T-helper 2 cell treated with Interferon-gamma antibody and Interleukin-4, amounts not matched to agents 5 μg/mL and 100 μg/mL, for 36 hours (primary cell): ENCODE measurements at places on chromosomes 13 and 19.
A peak's percentile ranks its signal among the peaks of the same experiment; 100 is the strongest.

DNA sequence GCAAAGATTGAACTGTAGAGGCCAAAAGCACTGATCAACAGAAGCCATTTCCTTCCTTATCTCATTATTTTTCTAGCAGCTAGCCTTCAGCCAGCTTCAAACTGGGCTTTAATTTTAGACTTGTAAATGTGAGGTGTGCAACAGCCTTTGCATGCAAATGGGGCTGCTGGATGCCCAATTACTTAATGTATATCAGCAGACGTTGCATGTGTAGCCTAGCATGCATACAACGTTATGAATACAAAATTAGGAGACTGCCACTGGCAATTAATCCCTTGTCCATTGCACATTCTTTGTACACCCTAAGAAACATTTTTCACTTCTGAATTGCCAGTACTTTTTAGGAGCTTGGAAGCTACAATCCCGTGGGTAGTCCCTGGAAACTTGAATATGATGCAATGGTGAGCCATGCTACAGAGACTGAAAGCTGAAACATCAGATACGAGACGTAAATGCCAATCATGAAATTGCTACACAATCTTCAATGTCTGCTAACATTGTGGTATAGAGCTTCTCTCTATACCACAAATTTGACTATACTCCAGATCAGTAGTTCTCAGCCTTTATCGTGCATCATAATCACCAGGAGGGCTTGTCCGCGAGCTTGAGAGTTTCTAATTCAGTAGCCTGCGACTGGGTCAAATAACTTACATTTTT is 20.2 kb downstream of the EPSTI1 start:
- DNase-seq, result no peak

DNA sequence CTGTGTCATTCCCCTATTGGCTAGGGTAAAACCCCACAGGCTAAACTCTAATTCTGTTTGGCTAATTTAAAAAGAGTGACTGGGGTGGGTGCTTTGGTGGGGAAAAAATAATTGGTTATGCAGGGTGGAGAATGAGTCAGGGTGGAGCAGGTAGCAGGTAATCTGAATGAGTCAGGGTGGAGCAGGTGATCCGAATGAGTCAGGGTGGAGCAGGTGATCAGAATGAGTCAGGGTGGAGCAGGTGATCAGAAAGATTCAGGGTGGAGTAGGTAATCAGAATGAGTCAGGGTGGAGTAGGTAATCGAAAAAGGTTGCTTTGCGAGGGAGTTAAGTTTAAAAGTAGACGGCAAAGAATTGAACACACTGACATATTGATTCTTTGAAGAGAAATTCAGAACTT is 1218.8 kb upstream of the ATXN8OS start:
- no peak for DNase-seq

GRCh38 chr13:97548138-97548537 is 114.2 kb downstream of the RAP2A start:
- no peak for DNase-seq

DNA sequence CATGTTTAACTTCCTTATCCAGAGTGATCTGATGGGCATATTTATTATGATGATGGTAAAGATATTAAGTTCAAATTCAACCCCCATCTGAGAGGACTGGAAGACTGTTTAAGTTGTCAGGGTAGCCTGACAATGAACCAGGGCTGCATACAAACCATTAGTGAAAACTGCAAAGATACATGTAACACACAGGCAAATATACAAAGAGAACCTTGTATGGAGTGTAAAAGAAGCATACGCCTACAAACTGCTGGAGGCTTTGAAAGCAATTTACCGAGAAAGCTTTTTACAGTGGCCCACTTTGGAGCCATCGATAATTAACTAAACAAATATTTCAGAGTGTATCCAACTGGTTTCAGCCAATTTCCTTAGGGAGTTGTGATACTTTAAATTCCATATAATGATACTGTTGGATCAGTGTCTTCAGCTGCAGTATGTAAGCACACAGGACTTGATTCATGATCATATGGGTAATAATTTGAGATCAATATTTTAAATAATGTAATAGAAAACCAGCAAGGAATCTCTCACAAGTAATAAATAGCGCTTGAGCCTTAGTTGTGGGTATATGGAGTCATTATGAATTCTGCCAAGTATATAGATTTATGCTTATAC is 231.5 kb upstream of the SPRY2 start:
- DNase-seq, result no peak

DNA sequence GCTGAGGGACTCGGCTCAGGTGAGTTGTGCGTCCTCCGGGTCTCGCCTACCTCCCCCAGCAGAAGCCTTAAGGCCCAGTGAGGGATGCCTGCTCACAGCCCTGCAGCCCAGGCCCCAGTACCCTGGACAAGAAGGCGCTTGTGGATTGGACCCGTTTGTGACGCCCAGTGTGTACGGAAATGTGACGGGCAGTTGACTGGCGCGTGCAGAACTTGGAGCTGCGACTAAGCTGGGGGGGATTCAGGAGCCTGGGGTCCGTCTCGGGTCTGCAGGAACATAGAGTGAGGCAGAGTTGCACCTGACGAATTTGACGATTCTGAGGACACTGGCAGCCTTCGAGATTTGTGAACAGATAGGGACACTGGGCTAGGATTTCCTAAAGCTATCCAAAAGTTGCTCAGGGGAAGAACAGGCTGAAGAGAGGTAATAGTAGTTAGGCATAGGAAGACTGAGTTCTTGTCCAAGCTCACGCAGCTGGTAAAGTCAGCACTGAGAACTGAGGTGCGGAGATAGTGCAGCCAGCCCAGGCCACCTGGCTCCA is 519 bp downstream of the ZNF551 start:
- DNase-seq, result no peak

DNA sequence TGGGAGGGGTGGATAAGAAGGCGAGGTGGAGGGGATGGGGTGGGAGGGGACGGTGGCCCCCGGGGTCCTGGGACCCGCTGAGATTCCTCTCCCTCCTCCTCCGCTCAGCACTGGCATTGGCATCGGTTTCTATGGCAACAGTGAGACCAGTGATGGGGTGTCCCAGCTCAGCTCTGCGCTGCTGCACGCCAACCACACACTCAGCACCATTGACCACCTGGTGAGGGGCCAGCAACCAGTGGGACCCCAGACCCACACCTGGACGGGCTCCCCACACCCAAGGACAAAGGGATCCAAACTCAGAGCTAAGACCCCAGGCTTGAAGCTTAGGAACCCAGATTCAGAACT is 5.9 kb downstream of the TTYH1 start:
- no peak for DNase-seq

GRCh38 chr13:45316338-45316737 is 24.6 kb downstream of the TPT1 start:
- no peak for DNase-seq

- DNase-seq, result peak; percentile 54
Observed at GRCh38 chr13:74026753-74027152, 107.5 kb downstream of the KLF12 start.

- DNase-seq, result peak; percentile 51
Observed at GRCh38 chr13:49791711-49792549, 552 bp downstream of the KPNA3 start.

DNA sequence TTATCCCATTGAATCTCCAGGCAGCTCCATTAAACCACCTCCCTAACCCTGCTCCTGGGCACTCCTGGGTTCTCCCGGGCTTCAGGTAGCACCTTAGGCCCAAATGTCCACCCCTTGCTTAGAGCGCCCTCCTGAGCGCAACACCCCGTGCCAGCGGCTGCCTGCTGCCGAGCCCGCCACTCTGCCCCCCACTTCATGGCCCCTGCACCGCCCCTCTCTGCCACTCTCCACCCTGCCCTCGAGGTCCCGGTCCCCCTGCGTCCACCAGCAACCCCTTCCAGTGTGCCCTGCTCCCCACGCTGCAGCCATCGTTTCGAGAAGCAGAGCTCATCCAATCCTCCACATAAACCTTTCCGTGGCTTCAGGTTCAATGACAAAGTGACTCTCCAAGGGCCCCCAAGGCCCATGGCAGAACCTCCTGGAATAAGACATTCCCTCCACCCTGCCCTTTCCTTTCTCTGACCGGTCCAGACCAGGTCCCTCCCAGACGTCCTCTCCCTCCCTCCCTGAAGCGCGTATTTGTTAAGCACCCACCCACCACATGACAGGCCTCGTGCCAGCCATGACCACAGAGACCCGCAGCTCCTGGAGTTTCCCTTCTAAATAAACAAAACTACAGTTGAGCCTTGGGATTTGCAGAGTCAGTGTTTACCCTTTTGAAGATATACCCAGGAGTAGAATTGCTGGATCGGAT is 66.6 kb downstream of the ARHGEF18 start:
- DNase-seq, result no peak

- no peak for DNase-seq
Observed at GRCh38 chr13:76813000-76813691, 73.1 kb downstream of the KCTD12 start.

DNA sequence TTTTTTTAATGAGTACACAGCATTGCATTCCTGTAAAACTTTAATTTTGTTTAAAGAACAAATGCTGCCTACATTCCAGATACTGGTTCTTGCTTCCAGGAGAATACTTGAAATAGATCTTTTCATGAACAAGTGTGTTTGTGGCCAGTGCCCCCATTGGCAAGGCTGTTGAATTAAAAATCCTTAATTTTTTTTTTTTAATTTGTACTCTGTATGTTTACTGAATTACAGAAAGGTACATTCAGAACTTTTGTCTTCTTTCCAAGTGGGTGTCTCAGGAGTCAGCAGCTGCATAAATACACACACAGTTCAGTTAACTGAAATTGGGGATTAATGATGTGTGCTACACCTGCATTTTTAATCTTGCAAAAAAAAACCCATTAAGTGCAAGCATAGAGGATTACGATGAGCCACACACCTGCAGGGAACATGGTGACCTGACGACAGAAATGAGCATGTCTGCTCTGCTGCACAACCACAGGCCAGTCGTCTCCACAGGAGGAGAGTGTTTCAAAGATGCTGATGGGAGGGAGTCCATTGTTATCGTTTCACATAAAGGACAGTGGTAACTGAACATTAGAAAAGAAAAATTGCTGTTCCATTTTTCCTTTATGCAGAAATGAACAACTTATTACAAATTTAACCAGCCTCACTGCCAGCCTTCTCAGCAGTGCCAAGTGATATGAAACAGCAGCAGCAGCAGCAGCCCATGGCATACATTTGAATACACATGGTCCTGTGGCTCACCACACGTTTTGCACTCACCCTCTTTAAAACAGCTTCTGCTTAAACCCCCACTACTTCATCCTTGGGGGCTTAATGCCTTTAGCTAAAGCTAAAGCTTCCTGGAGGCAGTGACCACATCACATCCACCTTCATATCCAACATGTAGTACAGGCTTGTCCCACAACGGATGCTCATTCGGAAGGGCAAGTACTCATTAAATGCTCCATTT is 72.3 kb upstream of the RFC3 start:
- no peak for DNase-seq

DNA sequence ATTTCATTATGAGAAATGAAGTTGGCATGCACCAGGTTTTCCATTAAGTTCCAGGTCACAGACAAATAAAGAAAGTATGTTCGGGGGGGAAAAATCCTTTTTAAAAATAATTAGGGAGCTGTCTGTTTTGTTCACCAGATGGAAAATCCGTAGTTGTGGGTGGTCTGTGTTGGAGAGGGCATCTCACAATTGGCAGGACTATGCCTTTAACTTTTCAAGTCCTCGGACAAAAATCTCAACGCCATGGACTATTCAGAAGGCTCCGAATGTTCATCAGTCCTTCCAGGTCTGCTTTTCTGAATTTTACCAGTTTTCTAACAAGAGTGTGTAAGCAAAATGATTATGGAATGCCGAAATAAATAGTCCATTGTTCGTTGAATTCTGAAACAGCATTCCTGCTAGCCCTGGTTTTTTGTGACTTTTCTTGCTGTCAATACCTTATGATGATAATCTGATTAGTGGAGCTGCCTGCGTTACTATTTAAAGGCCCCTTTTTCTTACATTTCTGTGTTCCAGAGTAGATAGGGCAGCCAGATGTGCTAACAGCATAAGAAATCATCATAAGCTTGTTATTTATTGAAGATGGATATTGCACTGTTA is 146.9 kb downstream of the TM9SF2 start:
- DNase-seq, result no peak
